ENCODE measurements at places on chromosomes 16 and 17.

DNA sequence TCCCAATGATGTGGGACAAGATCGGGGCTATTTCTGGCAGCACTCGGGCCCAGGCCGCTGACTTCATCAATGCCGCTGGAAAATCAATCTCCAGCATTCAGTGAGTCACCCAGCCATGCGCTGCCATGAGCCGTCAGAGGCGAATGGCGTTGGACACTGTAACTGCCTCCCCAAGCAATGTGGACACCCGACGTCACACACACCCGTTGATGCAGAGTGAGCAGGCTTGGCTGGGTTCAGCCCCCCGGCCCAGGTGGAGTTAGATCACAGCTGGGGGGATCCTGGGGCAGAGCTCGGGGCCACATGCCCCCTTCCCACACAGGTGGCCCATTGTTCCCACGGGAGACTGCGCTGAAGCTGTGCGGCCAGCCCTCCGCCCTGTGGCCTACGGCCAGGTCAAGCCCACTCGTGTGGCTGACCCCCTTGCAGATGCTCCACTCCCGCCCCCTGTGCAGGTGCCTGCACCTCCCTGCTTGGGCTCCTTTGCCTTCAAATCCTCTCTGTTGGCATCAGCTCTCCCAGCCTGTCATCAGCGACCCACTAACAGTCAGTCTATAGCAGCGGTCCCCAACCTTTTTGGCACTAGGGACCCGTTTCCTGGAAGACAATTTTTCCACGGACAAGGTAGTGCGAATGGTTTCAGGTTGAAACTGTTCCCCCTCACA lies 89.9 kb downstream of the TBC1D16 start:
- no peak for DNase-seq

DNA sequence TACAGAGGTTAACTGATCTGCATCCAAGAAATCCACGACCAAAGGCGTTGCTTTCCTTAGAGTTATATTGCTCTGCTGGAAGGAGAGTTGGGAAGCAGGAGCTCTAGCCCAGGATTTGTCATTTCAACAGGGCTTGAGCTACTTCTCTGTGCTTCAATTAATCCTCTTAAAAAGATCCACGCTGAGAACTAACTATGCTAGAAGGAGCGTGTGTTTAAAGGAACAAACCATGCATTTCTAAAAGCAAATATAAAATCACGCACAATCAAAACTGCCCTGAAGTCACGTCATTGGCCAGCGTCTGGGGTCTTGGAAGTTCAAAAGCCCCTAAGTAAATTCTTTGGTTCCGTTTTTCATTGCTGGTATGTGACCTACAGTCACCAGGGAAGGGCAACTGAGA lies 1.1 kb downstream of the ARL6IP1 start:
- DNase-seq, result no peak

DNA sequence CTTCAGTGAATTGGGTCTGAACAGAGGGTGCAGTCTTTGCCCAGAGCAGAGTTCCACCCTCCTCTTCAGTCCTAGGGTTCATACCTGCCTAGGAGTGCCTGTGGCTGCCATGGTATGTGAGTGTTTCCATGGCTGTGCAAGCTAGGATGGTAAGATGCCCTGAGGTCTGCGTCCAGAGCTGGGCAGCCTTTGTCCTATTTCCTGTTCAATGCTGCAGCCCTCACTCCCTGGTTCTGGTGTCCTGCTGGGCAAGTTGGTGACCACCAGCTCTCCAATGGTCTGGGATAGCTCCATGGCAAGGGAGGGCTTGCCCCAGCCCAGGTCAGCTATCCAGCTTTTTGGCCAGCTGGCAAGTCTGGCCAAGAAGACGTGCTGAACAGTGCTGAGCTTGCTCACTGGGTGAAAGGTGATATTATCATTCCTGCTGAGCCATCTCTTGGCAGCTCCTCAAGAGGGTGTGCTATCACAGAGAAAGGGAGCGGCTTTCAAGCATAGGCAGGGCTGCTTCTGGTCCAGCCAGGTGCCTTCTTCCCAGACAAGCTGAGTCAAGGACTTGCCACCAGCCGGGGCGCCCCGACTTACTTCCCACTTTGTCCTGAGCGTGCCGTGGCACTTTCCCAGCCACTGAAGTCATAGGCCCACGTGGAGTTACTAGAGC lies 13.0 kb upstream of the NFATC3 start:
- no peak for DNase-seq

GRCh38 chr16:87007907-87008306 lies 309.3 kb downstream of the C16orf95 start:
- no peak for DNase-seq

DNA sequence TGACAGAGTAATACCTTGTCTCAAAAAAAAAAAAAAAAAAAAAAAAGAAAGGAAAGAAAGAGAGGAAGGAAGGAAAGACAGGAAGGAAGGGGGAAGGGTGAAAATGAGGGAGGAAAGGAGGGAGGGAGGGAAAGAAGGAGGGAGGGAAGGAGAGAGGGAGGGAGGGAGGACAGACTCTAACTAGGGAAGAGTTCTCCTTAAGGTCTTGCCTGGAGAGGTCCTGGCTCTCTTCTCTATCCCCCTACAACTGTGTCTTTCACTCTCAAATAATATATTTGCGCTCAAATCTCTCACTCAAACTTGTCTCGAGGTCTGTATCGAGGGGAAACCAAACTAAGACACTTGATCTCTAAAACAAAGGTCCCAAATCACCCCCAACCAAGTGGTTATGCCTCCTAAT lies 35.6 kb downstream of the WDR59 start:
- DNase-seq, result no peak

GRCh38 chr17:81665205-81666091 lies 957 bp downstream of the OXLD1 start:
- no peak for DNase-seq

DNA sequence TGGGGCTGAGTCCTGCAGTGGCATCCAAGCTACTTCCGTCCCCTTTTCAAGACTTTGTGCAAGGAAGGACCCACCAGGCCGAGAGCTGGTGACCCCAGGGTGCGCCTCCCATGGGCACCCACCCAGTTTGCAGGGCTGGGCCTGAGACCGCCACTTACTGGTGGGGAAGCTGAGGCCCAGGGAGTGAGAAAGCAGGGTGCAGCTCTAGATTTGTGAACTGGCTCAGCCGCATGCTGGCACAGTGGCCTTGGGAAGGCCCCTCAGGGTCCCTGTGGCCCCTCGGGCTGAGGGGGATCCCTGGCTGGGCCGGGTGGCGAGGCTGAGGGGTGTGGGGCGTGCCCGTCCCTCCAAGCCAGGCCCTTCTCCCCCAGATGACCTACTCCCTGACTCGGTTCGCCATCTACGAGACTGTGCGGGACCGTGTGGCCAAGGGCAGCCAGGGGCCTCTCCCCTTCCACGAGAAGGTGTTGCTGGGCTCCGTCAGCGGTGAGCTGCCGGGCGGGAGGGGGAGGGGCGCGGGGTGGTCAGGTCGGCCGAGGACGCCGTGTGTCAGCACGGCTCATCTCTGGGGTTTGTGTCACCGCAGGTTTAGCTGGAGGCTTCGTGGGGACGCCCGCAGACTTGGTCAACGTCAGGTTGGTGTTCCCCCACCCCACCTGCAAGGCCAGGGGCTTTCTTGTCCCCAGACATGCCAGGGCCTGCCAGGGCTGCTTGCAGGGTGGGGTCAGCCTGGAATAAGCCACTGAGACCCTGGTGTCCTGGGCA lies 3.2 kb downstream of the SLC25A10 start:
- DNase-seq, result no peak

DNA sequence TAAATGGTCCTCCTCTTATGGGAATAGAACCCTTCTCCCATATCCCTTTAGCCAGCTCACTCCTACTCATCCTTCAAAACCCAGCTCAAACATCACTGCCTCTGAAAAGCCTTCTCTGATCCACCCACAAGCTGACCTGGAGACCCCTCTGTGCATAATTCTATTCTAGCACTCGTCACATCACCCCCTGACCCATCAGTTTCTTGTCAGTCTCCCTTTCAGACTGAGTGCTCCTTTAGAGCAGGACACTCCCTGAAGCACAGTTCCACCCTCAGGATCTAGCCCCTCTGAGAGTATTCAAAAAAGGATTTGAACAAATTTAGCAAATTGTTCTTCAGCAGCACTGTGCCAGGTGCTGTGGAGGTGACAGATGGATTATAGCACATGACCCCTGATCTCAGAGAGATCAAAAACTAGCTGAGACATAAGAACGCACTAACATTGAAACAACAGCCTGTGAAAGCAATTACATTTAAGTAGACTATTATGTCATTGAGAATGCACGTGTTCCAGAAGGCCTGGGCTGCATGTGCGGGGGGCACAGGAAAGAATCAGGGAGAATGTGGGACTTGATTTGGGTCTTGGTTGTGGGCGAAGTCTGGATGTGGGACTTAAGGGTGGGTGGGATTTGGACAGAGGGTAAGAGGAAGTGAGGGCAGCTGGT lies 43.5 kb downstream of the MRPS23 start:
- no peak for DNase-seq

- no peak for DNase-seq
Observed at GRCh38 chr17:80931421-80932265, 60.0 kb upstream of the CHMP6 start.

DNA sequence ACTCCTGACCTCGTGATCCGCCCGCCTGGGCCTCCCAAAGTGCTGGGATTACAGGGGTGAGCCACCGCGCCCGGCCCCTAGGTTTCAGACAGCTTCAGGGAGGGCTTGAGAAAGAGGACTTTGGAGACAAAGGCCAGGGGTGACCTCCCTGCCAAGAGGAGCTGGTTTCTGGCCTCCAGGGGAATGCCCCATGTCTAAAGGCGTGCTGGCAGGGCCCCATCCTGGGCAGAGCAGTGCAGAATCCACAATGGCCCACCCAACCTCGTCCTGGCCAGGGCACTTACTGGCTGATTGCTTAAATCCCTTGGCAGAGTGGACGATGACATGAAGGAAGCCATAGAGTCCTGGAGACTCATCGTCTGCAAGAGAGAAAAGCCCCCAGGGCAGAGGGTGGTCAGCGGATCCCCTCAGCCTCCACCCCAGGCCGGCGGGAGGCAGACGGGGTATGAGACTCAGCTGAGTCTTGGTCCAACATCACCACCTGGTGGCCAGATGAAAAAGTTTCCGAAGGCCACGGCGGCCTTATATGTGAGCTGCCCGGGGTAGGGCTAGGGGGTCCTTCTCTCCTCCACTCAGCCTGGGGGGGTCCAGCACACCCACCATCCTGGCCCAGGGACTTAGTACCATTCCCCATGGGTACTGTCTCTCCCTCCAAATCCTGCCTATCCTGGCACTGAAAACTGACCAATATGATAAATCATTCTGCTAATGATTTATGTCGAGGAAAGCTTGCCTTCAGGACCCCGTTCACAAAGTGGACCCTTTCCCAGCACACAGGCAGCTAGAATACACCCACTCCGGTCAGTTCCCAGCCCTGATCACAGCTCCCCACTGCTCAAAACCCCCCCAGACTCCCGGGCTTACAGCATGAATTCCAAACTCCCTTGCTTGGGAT lies 59.1 kb downstream of the TIMM22 start:
- peak; percentile 15 for DNase-seq

GRCh38 chr17:6570731-6571451 lies 14.5 kb upstream of the PITPNM3 start:
- no peak for DNase-seq

- DNase-seq, result no peak
Observed at GRCh38 chr17:83090444-83091256, 11.2 kb downstream of the METRNL start.

DNA sequence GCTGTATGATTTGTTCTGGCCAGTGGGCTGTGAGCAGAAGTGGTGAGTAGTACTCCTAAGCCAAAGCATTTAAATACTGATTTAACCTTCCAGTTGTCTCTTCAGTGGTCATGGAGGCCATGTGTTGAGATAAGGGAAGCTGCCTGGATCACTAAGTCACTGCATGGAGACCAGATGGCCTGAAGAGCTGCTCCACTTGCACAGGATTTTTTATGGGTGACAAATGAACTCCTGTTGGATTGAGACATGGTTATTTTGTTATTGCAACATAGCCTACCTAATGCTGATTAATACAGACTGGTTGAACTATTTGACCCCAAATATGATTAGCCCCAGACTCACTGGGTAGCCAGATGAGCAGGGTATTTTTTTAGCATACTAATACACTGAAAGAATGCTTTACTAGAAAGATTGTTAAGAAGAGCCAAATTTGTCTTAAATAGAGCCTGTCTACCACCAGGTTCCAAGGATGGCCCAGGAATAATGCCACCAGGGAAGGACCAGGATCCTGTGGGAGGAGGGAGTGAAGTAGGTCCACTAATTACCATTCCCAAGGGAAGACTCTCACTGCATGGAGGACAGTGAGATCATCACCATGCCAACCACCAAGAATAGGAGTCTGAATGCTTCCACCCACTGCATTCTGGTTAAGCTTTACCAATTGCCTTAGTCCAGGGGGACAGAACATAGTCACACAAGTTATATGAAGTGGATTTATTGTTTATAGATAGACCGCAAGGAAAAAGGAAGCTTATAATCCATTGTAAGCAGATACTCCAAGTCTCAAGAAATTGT lies 187.4 kb upstream of the IRX6 start:
- no peak for DNase-seq

- no peak for DNase-seq
Observed at GRCh38 chr16:87279094-87279658, 38.0 kb downstream of the C16orf95 start.

- DNase-seq, result no peak
Observed at GRCh38 chr17:48596000-48596734, 2.6 kb upstream of the HOXB5 start.

DNA sequence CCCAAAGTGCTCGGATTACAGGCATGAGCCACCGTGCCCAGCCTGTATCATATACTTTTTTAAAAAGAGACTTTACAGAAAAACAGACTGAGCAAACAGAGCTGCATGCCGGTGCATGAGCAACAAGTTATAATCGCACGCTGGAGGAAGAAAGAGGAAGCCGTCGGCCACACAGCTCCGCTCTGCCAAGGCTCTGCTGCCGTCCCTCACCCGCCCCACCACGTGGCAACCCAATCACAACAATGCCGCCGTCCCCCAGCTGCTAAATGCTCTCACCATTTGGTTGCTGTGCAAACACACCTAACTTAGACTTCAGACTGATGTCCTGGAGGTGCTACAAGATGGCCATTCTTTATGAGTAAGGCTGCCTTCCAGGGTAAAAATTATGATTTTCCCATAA lies 83.5 kb downstream of the ADCY9 start:
- no peak for DNase-seq

DNA sequence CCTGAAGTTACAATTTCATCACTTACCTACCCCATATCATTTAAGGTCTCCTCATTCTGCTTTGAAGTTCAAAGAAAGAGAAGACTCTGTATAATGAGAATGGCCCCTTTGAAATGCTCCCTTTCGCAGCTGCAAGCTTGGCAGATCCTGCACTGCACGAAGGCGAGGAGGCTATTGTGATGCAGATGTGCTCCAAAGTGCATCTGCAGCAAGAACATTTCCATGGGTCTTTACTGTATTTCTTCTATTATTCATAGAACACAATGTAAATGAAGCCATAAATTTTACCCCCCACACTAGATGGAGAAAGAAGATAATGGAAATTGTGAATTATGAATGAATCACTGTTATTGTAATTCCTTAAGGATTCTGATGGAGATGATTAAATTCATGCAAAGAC lies 178.7 kb downstream of the CHD9NB start:
- DNase-seq, result no peak

DNA sequence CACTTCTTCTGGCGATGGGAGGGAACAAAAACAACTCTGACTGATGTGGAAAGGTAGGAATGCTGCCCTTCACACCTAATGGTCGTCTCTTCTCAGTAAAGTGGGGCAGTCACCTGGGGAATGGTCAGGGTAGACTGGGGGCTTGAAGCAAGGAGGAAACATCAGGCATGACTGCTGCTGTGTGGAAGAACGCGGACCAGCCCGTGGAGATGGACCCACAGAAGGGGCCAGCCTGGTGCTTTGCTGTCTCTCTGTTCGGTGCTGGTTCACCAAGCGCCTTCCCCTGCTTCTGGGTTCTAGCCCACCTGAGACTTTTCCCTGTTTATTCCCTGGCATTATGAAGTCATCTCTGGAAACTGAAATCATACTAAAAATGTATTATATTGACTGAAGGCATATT lies 96.2 kb upstream of the DNAH17 start:
- DNase-seq, result no peak

GRCh38 chr16:69563605-69564580 lies 1.9 kb upstream of the NFAT5 start:
- peak; percentile 23 for DNase-seq

Data from activated CD4-positive, alpha-beta T cell treated with anti-CD3 and anti-CD28 coated beads for 1 hour (primary cell).